ENCODE measurements at places on chromosomes 2 and 18.
A peak's percentile ranks its signal among the peaks of the same experiment; 100 is the strongest.

GRCh38 chr2:133777574-133777960, 209.3 kb upstream of the NCKAP5 start:
- peak; percentile 1 for DNase-seq

- no peak for DNase-seq
Observed at GRCh38 chr2:169684135-169684565, 10.1 kb downstream of the CFAP210 start.

- DNase-seq, result peak; percentile 62
Observed at GRCh38 chr18:79965119-79965902, 868 bp downstream of the HSBP1L1 start.

- DNase-seq, result peak; percentile 56
Observed at GRCh38 chr18:45589356-45590035, 25.8 kb upstream of the SLC14A2 start.

DNA sequence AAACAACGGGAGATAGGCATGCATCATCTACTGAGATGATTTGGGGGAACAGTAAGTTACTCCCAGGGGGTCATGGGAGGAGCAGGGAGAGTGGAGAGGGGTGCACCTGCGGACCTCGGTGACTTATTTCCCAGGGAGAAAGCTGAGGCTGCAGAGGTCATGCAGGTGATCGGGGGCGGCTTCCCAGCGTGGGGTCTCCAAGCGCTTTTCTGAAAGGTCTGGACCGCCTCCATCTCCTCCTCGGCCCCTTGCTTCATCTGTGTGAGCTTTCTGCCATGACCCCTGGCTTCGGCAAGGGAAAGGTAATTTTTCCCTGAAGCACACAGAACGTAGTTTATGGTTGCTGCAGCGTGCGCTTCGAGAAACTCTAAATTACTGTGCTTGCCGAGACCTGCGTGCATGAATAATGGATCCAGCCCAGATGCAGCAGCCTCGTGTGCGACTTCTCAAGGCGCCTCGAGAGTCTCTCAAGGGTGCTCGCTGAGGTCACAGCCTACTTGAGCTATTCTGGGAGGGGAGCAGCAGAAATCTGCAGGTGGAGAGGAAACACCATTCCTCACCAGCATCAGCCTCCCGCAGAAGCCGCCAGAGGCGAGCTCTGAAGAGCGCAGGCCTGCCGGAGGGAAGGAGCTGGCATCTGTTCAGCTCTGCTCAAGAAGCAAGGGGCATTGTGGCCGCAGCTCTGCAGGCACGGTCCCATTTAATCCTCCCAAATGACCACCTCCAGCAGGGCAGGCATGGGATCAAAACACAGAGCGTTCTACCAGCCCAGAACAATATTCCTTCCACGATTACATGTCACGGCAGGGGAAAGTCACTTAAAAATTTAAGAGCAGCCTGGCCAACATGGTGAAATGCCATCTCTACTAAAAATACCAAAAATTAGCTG, 308.4 kb upstream of the MYT1L start:
- DNase-seq, result no peak

GRCh38 chr2:168884975-168885374, 5.3 kb downstream of the SPC25 start:
- DNase-seq, result no peak

DNA sequence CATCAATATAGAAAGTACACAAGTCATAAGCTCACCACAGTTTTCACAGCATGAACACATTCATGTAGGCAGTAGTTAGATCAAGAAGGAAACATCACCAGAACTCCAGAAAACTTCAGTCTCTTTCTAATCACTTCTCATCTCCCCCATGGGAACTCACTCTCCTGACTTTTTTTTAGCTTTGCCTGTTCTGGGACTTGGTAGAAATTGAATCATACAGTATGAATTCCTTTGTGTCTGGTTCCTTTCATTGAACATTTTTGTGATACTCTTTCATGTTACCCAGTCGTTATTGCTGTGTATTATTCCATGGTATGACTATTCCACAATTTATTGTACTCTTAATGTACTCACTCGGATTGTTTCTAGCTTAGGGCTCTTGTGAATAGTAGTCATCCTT, 160.2 kb downstream of the TAF4B start:
- DNase-seq, result no peak

GRCh38 chr2:31384351-31384750, 30.2 kb downstream of the XDH start:
- DNase-seq, result no peak

DNA sequence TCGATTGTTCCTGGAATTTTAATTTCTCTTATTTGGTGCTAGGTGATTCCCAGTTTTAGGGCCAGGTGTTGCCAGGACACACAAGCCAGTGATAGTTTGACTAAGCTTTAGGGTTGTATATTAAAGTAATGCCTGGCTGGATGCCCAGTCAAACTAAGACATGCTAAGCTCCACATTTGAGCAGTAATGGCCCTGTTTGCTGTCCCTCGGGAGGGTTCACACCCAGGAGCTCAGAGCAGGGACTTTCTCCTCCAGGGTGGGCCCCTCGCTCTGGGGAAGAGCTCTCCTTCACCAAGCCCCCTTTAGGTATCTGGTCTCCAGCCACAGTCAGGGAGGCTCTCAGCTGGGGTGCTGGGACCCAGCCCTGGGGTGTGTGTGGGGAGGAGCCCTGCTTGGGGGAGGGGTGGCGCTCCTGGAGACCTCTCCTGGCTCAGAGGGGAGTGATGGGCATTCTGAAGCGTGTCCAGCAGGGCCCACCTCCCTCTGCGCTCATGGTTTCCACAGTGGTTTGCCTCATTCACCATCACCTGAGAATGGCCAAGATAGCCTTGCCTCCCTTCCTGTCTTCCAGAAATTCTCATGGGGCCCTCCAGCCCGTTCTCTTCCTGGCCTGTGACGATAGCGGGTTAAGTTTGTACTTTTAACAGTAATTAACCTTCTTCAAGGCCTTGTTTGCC, 31.7 kb downstream of the INPP4A start:
- DNase-seq, result no peak

- DNase-seq, result no peak
Observed at GRCh38 chr2:85174943-85175342, 41.8 kb downstream of the TCF7L1 start.

- no peak for DNase-seq
Observed at GRCh38 chr18:40938615-40939014, 1016.4 kb upstream of the PIK3C3 start.

DNA sequence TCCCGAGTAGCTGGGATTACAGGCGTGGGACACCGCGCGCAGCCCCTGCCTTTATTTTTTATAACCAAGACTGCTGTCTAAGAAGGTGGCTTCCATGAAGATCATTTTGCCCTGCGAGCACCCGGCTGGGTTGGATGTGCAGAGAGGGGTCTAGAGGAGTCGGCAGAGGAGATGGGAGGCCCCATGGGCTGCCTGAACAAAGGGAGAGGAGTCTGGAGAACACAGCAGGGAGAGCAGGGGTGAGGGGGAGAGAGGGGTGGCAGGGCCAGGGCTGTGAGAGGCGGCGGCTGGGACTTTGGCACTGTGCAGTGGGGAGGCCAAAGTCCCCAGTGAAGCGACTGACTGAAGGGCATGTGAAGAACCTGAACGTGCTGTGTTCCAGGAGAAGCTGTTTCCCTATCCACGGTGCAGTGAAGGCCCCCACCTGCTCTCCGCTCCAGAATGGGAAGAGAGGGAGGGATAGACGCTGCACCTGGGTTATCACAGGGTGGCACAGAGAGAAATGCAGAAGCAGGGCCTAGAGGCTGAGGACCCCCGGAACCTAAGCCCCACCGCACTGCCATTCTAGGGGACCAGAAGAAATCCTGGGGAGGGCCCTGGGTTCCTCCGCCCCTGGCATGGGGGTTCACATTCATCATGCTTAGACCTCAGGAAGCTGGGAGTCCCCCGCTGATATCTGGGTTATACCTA, 24.8 kb upstream of the FOSL2 start:
- DNase-seq, result no peak
